Left ventricle myocardium superior (tissue), 1 donor: ENCODE measurements at places on chromosomes 11 and 22. TPM values are rescaled to one million over a fixed set of nuclear protein-coding genes. Genes with fewer than 3 reads are reported as not detected.

The MAPK11 gene
- 9.1 TPM for total RNA-seq

- DNase-seq = no peak
Observed at GRCh38 chr22:35333220-35333619, 33.5 kb downstream of the TOM1 start.

The NPTXR gene
- 23.4 TPM for total RNA-seq

DNA sequence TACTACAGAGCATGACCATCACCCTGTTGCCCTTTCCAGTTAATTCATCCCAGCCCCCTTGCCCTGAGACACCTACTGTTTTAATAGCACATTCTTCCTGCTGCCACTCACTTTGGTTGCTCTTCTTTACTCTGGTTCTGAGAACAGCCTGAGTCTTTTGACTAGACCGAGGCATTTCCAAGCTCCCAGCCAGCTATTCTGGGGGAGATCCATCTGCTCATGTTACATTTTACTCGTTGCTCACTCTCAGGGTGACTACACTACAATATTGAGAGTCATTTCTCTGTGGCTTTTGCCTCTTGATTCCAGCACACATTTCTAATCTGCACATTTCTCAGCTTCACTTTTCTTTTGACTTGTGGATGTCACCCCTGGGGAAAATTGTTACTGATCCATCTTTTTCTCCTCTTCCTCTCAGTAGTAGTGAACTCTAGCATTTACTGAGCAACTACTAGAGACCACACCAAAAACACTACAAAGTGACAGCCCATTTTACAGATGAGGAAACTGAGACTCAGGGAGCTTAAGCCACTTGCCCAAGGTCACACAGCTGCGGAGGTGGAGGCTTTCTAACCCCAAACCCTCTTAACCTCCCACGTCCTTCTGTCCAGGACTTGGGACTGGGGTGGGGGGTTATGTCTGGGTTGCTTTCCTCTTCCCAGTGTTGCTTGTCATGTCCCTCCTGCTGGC lies 117.8 kb downstream of the C11orf91 start:
- no peak for DNase-seq

DNA sequence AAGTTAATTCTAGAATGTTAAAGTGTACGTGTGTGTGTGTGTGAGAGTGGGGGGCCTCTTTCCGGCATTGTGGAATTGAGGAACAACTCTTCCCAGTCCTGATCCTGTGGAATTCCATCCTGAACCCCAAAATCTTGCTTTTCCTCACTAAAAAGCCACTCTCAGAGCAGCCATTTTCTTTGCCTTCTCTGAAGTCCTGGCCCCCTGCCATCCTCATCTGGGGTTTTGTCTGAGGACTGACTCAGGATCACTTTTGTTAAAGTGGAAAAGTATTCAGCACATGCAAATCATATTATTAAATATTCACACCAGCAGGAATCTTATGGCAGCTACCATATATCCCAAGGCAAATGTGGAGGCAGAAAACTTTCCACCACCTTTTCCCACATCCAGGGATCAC lies 3.8 kb downstream of the SCN4B start:
- no peak for DNase-seq
